H9 (cell line): ENCODE measurements at places on chromosomes 4 and X. TPM values are rescaled to one million over a fixed set of nuclear protein-coding genes. Genes with fewer than 3 reads are reported as not detected.
A peak's percentile ranks its signal among the peaks of the same experiment; 100 is the strongest.

ADRA2C gene
- 7.2 and 8.6 TPM in 2 replicates for total RNA-seq

- peak overlapping the region; percentile 76 for H3K27ac ChIP-seq
- H3K27me3 ChIP-seq: no peaks in the 10 kb centered on the region
- no peak for DNase-seq
These were observed 41.8 kb upstream of the MAGED1 start for GRCh38 chrX:51851507-51852085.

GRCh38 chr4:2385516-2385915, 32.9 kb downstream of the ZFYVE28 start:
- H3K4me3 ChIP-seq: no peak overlapping the region
- no peak overlapping the region for H3K27ac ChIP-seq
- DNase-seq: no peak
- H3K27me3 ChIP-seq: no peaks in the 10 kb centered on the region
- H3K36me3 ChIP-seq: peaks cover 7% of the 10 kb centered on the region

GRCh38 chrX:116272322-116272721, 101.8 kb downstream of the AGTR2 start:
- no peak for DNase-seq
- H3K4me1 ChIP-seq: no peaks in the 10 kb centered on the region
- H3K36me3 ChIP-seq: no peaks in the 10 kb centered on the region

- peak; percentile 81 for DNase-seq
- H3K36me3 ChIP-seq: no peaks in the 10 kb centered on the region
- no peaks in the 10 kb centered on the region for H3K4me1 ChIP-seq
- no peak overlapping the region for H3K4me3 ChIP-seq
These were observed 37.1 kb upstream of the ELF2 start for GRCh38 chr4:139214039-139214534.

DNA sequence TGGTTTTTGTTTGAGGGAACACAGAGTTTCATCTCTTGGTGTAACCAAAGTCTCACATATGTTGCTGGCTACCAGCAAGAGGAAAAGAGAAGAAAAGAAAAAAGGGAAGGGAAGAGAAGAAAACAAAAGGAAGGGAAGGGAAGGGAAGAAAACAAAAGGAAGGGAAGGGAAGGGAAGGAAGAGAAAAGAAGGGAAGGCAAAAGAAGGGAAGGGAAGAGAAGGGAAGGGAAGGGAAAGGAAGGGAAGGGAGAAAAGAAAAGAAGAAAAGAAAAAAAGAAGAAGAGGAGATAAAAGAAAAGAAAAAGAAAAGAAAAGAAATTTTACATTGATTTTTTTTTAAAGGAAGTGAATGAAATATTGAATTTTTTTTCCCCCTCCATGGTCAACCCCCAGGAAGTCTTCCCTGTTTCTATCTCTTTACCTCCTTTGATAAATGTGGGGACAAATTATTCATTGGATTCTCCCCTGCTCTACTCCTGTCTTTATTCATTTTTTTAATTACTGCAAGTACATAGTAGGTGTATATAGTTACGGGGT, 228.0 kb downstream of the SHOX start:
- H3K36me3 ChIP-seq: no peaks in the 10 kb centered on the region
- H3K27me3 ChIP-seq: no peaks in the 10 kb centered on the region
- no peak for DNase-seq
- H3K4me1 ChIP-seq: no peaks in the 10 kb centered on the region
- H3K4me3 ChIP-seq: no peak overlapping the region
- no peak overlapping the region for H3K27ac ChIP-seq

MUC7 gene
- total RNA-seq: not detected in 2 replicates

ALPK1 gene
- 0.17 and 0.50 TPM in 2 replicates for total RNA-seq

GASK1B gene
- not detected in 2 replicates for total RNA-seq

GRCh38 chr4:53378171-53378482, 686 bp downstream of the FIP1L1 start:
- H3K4me1 ChIP-seq: no peaks in the 10 kb centered on the region
- DNase-seq: no peak
- H3K36me3 ChIP-seq: peaks cover 16% of the 10 kb centered on the region
- H3K27ac ChIP-seq: no peak overlapping the region
- H3K27me3 ChIP-seq: no peaks in the 10 kb centered on the region; the same call in 1 of the 2 replicates
- peak overlapping the region; percentile 99 for H3K4me3 ChIP-seq

DNA sequence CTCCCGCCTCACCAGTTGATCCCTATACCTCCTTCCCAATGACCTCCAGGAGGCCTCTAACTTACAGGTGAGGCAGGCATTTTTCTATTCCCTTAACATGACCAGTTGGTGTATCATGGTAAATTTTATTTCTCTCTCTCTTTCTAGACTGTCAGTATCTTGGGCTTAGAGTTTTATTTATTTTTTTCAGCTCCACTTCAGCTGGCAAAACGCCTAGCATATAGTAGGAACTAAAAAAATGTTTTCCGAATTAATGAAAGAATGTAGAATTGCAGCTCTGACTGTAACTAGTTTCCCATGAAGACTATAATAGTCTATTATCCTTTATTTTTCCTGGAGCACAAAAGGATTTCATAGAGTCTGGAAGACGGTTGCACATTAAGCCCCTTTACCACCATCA, 84.8 kb downstream of the PDE5A start:
- H3K4me3 ChIP-seq: no peak overlapping the region
- H3K4me1 ChIP-seq: no peaks in the 10 kb centered on the region
- DNase-seq: no peak
- no peak overlapping the region for H3K27ac ChIP-seq

TEC gene
- 1.7 and 1.8 TPM in 2 replicates for total RNA-seq

DNA sequence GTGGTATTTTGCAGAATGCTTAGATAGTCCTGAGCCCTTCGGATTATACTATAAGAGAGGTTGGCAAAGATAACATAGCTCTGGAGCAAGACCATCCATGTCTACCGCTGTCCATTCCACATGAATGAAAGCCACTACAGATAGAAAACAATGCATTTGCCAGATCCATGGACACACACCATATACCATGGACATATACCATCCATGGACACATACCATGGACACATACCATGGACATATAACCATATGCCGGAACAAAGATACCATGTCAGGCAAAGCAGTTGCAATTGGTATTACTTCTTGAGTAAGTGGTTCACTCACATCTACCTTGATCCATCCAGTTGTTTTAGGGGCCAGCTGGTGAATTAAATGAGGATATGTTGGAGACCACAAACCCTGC, 53.2 kb upstream of the ATP6AP2 start:
- DNase-seq: no peak
- H3K4me1 ChIP-seq: peaks cover 2% of the 10 kb centered on the region; the same call in 1 of the 2 replicates
- no peaks in the 10 kb centered on the region for H3K27me3 ChIP-seq
- H3K4me3 ChIP-seq: no peak overlapping the region
- no peak overlapping the region for H3K27ac ChIP-seq

GRCh38 chr4:88456670-88457306, at the start of gene HERC5:
Gene HERC5 (plus strand): TSS chr4:88457119. CDS start chr4:88457270, 151 bp downstream.
- H3K4me3 ChIP-seq: peak within 1 kb of the TSS; percentile 91
- peaks cover 2% of the 10 kb centered on the region; the same call in 1 of the 2 replicates for H3K27me3 ChIP-seq
- H3K27ac ChIP-seq: no peak within 1 kb of the TSS
- peaks cover 5% of the 10 kb centered on the region for H3K36me3 ChIP-seq
- H3K4me1 ChIP-seq: no peaks in the 10 kb centered on the region

DNA sequence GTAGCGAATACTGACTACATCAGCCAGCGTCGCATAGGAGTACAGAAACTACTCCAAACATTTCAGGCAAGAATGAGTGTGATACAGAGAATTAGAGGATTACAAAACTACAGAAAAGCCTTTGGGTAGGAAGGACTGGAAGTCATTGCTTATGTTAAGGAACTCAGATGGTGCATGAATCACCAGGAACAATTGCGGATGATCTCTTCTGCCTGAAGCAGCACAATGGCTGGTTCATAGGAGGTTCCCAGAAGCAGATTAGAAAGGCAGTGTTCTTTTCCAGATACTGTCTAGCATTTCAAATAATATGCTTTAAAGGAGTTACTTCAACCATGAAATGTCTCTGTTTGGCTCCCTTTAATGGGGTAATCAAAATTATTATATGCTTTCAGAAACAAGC, 42.5 kb upstream of the MAP9 start:
- H3K36me3 ChIP-seq: no peaks in the 10 kb centered on the region
- no peak for DNase-seq
- no peaks in the 10 kb centered on the region for H3K4me1 ChIP-seq
- no peak overlapping the region for H3K4me3 ChIP-seq
